ENCODE measurements at places on chromosomes 6 and 20.

DNA sequence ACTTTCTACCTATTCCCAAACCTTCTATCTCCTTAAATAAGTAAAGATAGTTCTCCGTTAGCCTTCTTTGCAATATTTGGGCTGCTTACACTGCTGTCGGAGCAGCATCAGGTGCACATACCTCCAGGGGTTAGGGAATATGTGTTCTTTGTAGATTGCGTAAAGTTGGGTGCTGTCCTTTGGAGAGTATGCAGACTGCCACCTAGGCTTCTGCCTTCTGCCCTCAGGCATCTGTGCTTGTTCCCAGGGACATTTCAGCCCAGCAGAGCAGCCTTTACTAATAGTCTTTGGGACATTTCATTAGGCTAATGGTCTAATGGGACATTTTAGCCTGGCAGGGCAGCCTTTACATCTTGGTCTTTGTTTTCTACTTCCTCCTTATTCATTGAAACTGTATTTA is 260.6 kb downstream of the TPBG start:
- DNase-seq: no peak

GRCh38 chr20:2564406-2564805 is 28.0 kb downstream of the TMC2 start:
- DNase-seq: no peak

DNA sequence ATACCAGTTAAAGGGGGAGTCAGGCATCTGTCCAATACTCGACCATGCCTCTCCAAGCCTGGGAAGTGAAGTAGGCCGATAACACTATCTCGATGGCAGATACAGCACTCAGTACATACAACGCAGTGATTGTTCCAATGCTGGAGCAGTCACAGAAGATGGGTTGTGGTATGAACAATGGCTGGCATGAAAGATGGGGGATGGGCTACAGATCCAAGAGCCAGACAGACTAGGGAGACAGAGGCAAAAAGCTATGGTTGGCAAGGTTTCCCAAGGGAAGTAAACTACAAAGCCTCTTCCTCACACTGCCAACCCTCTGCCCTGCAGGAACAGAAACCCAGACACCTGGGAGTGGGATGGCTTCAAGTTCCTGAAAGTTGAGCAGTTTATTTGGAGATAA is 19.2 kb downstream of the FKBP1A start:
- no peak for DNase-seq

DNA sequence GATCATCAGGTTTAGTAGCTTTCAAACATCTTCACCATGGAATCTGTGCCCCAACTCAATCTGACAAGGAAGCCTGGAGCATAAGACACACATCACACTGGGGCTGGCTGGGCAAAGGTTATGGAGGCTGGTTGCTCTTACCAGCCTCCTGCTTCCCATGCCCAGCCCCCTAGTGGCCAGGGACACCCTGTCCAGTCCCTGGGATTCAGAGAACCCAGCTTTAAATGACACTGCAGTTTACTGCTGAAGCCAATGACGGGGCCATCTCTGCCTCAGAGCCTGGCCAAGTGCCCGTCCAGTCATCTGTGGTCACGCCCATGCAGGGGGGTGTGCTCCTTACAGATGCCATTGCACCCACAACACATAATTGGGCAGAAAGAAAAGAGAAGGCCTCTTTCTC is 272.9 kb downstream of the SMOC2 start:
- DNase-seq: no peak

DNA sequence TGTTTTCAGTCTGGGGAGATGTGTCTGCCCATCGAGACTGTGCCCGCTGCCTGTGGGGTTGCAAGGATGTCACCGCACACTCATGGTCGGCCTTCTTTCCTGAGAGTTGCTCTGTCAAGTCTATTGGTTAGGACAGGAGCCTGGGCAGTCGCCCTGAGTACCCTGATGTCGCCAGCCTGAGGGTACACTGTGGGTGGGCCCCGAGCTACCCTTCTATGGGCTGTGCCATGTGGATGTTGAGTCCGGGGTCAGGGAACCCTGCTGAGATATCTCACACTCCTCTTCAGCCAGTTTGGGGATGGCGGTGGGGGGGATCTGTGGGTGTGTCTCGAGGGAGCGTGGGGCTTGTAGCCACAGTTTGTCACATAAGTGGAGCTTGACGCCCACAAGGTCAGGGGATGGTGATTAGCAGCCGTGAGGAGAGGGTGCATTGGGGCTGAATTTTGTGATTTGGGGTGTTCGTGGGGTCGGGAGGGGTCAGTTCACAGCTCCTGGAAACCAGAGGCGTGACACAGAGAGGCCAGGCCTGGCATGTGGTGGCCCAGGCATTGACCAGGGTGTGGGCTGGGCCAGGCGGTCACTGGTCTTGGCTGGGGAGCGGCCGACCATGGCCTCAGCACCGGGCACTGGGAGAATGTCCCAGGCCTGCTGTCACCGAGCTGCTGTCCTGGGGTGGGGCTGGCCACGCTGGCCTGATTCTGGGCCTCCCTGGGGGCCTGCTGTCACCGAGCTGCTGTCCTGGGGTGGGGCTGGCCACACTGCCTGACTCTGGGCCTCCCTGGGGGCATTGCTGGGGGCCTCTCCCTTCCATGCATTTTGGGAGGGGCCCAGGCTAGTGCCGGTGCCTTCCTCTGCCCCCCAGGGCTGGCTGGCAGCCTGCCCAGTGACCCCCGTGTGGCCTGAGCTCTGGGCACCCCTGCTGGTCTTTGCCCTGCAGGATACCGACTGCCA is 1.6 kb upstream of the NPBWR2 start:
- no peak for DNase-seq

DNA sequence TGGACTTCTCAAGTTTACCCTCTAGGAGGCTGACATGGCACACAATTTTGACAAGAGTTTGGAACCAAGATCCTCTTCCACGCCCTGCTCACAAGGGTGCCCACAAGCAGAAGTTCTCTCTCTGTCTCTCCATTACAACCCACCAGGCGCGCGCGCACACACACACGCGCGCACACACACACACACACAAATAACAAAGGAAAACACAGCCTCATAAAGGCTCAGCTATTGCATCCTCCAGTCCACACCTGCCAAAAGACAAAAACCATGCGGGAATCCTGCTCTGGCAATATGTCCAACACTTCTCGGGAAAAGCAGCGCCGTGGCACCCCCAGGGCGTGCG is 870 bp downstream of the PAK5 start:
- DNase-seq: no peak

GRCh38 chr20:58756450-58756775 is 63.8 kb downstream of the NPEPL1 start:
- DNase-seq: no peak

- DNase-seq: no peak
These were observed 1.6 kb downstream of the ITPR3 start for GRCh38 chr6:33622456-33623431.

- DNase-seq: no peak
These were observed 58.0 kb upstream of the AHI1 start for GRCh38 chr6:135555550-135555949.

GRCh38 chr20:54515793-54516628 is 40.6 kb downstream of the DOK5 start:
- no peak for DNase-seq

GRCh38 chr6:14573703-14574290 is 456.2 kb downstream of the CD83 start:
- no peak for DNase-seq

DNA sequence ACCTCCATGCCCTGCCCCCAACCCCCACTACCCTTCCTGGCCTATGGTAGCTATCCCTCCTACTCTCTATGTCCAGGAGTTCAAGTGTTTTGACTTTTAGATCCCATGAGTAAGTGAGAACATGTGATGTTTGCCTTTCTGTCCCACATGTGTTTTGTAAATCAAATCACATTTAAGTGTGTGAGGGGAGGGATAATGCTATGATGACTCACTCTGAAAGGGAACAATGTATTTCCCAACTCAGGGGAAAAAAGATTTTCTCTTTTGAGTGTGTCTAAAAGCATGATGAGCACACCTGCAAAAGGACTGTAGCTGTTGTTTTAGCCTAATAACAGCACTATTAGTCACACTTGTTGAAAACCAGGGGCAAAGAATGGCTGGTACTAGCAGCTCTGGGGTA is 193.7 kb downstream of the GJA10 start:
- DNase-seq: peak; percentile 26

- no peak for DNase-seq
These were observed 2.6 kb downstream of the MPIG6B start for GRCh38 chr6:31725502-31726350.

DNA sequence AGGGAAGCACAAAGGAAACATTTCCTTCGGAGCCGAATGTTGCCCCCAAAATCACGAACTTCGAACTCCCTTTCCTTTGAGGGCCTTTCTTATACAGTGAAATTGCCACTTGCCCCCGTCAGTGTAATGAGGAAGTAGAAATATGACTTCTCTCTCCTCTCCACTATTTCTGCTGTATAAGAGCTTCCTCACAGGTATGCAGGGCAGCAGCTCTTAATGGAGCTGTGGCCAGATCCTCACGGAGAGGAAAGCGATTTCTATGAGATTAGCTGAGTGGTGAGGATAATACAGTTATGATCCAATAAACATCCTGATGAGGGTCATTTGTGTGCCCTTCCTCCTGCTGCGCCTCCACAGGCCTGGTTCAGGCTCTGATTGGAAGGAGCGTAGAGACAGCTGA is 10.8 kb upstream of the CPNE5 start:
- no peak for DNase-seq

DNA sequence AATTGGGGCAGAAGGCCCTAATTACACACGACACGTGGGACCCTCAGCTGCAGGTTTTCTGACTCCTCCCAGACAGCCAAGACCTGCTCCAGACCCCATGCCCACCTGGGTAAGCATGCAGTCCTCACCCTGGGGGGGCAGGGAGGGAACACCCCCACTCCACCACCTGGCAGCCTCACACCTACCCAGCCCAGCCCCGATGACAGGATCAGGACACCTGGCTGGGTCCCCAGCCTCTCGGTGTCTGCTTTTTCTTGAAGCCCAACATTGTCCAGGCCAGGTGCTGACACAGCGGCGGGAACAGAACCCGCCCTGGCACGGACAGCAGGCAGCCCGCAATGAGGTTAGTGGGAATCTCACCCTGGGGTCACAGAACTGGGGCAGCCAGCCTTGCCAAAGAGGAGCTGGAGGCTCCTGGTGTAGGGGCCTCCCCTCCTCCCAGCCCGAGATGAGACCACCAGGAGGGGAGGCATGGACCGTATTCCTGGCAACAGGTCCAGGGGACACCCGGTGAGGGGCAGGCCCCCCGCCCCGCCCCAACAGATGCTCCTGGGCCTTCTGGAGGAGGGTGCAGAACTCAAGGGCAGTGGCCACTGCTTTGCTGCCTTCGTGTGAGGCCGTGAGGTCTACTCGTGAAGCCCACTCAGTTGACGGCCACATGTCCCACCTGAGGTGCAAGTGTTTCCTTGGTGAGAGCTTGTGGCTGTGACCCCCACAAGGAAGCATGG is 103.8 kb downstream of the DLL1 start:
- DNase-seq: no peak

DNA sequence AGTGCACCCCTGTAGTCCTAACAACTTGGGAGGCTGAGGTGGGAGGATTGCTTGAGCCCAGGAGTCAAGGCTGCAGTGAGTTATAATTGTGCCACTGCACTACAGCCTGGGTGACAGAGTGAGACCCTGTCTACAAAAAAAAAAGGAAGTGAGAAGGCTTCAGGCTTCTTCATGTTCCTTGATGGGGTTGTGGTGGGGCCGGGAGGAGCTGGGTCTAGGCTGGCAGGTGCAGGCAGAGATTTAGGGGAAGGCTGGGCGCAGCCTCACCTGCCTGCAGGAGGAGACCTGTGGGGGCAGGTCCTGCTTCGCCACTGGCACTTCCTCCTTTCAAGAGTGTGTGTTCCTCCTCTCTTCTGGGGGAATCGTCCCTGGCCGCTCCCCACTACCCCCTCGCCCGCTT is 63.9 kb downstream of the CHMP4B start:
- no peak for DNase-seq

DNA sequence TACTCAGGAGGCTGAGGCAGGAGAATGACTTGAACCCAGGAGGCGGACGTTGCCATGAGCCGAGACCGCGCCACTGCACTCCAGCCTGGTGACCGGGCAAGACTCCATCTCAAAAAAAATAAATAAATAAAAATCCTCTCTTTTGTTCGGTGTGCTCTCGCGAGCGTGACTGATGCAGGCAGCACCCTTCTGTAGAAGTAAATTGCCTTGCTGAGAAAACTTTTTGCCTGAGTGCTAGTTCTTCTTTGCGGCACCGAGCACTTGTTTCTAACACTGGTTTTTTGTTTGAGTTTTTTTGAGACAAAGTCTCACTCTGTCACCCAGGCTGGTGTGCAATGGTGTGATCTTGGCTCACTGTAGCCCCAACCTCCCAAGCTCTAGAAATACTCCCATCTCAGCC is 30.5 kb downstream of the PLN start:
- no peak for DNase-seq

DNA sequence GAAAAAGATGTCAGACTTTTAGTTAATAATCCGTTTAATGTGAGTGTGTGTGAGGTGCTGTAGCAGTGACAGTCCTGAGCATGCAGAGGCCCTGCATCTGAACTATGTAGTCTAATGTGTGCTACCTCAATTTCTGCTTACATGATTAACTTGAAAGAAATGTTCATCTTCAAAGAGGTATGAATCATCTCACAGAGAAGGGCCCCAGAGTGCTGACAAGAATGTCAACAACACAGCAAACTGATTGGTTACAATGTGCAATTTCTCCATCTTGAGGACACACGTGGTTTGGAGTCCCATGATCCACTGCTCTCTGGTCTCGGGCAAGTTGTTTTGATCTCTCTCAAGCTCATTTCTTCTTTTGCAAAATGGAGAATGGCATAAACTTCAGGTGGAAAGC is 61.7 kb upstream of the EMILIN3 start:
- DNase-seq: peak; percentile 89

GRCh38 chr20:1800777-1801176 is 94.4 kb upstream of the SIRPA start:
- DNase-seq: peak; percentile 42

DNA sequence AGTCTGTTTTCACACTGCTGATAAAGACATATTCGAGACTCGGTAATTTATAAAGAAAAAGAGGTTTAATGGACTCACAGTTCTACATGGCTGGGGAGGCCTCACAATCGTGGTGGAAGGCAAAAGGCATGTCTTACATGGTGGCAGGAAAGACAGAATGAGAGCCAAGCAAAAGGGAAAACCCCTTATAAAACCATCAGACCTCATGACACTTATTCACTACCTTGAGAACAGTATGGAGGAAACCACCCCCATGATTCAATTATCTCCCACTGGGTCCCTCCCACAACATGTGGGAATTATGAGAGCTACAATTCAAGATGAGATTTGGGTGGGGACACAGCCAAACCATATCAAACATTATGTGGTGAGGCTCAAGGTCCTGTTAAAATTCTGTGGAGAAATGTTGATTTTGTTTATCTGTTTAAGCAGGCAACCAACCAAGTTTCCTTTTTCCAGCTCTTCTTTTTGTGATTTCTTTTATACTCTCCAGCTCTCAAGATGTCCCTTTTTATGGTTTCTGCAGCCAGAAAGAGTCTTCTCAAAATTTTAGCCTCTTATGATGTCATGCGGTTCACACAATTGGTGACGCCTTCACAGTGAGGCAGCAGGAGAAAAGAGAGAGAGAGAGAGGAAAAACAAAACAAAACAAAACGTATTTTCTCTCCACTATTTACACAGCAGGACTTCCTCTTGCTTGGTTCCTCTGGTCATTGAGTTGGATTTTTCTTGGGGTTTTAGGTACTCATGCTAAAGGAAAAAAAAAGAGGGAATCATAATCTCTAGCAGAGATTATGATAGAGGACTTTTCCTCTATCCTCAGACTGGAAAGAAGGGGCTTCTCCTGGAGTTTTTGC is 18.0 kb downstream of the AIG1 start:
- no peak for DNase-seq

- no peak for DNase-seq
These were observed 2.2 kb downstream of the WFDC5 start for GRCh38 chr20:45112754-45113153.

- DNase-seq: peak; percentile 39
These were observed 9.9 kb downstream of the BPIFA2 start for GRCh38 chr20:33177866-33178265.

- no peak for DNase-seq
These were observed 4.1 kb upstream of the SPAG4 start for GRCh38 chr20:35611482-35611881.

Data from kidney glomerular epithelial cell (primary cell).